ENCODE measurements at places on chromosomes 7 and 10. TPM values are rescaled to one million over a fixed set of nuclear protein-coding genes. Genes with fewer than 3 reads are reported as not detected.
A peak's percentile ranks its signal among the peaks of the same experiment; 100 is the strongest.

DNA sequence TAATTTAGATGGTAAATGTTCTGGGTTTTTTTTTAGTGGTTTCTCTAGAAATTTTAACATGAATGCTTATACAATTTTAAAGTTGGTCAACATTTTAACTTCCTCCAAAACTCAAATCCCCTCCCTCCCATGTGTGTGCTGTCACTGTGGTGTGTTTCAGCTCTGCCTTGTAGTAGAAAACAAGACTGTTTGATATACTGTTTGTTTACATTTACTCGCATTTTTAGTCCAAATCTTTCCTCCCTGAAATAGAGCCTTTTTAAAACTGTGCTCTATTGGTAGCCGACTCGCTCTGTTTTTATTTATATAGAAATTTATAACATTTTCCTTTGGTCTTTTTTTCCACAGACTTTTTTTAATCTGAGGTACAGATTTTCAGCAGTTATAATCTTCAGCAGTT lies 19.3 kb downstream of the PROSER2 start:
- DNase-seq, result no peak

The LRRC18 gene
- not detected for total RNA-seq

DNA sequence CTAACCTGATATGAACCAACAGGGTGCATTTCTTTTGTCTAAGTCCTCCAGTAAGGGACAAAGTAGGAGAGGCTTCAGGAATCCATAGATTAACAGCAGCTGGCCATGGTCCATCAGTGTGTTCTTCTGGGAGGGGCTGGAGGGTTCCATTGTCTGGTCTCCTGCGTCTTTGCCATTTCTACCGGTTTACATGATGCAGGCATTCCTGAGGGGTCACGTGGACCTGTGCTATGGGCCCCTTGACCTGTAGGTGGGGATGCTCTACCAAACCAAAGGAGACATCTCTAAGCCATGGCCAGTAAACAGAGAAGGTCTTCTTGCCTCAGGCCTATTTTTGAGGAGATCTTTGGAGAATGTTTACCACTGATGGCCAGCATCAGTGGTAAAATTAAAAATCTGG lies 28.7 kb upstream of the HABP2 start:
- no peak for DNase-seq

DNA sequence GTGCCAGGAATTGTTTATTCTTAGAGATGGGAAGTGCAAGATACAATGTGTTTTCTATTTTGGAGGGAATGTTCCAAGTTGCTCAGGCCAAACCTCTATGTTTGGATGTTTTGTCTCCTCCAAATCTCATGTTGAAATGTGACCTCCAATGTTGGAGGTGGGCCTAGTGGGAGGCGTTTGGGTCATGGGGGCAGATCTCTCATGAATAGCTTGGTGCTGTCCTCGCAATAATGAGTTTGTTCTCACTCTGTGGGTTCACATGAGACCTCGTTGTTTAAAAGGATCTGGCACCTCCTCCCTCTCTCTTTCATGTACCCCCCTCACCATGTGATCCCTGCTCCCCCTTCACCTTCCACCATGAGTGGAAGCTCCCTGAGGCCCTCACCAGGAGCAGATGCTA lies 8.3 kb upstream of the GDF10 start:
- DNase-seq, result no peak

GRCh38 chr10:75189266-75190096 lies 21.1 kb upstream of the VDAC2 start:
- DNase-seq, result no peak

GRCh38 chr10:75593692-75594556 lies 162.5 kb downstream of the LRMDA start:
- no peak for DNase-seq

DNA sequence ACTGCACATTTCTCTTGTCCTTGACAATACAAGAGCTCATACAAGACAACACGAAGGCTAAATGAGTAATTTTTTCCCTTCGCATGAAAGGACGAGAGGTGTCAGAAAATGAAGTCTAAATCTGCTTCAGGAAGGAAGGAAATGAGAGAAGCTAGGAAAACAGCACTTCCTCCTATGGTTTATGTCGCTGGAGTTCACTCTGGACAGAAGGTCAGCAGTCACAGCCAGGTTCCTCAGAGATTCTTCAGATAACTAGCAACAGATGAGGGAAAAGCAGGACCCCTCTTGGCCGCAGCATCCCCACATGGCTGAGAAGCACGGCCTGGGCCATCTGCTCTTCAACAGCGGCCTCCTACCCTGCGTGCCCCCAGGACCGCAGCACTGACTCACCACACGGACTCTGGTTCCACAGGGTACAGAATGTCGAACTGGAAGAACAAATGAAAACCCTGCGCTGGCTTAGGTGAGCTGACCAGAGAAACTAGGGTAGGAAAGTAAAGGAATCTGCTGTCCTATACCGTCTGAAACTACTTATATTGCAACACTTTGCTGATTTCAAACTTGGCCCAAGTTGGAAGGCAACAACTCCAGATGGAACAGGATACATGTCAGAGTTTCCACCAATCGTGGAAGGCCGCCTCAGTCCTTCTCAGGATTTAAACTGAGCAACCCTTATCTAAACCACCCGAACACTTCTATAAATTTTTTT lies 26.3 kb downstream of the DNMBP start:
- no peak for DNase-seq

- no peak for DNase-seq
Measured at GRCh38 chr7:136399385-136399784, 422.2 kb upstream of the MTPN start.

The AGAP4 gene
- total RNA-seq, result 10.3 TPM

The LDB3 gene
- 0.12 TPM for total RNA-seq

GRCh38 chr7:49840751-49841405 lies 67.4 kb downstream of the VWC2 start:
- DNase-seq, result no peak

- DNase-seq, result no peak
Measured at GRCh38 chr10:44369296-44369695, 15.6 kb downstream of the CXCL12 start.

The ICA1 gene
- 2.3 TPM for total RNA-seq

GRCh38 chr10:129331207-129331838 lies 135.7 kb upstream of the MGMT start:
- no peak for DNase-seq

The DYNC1I1 gene
- not detected for total RNA-seq

DNA sequence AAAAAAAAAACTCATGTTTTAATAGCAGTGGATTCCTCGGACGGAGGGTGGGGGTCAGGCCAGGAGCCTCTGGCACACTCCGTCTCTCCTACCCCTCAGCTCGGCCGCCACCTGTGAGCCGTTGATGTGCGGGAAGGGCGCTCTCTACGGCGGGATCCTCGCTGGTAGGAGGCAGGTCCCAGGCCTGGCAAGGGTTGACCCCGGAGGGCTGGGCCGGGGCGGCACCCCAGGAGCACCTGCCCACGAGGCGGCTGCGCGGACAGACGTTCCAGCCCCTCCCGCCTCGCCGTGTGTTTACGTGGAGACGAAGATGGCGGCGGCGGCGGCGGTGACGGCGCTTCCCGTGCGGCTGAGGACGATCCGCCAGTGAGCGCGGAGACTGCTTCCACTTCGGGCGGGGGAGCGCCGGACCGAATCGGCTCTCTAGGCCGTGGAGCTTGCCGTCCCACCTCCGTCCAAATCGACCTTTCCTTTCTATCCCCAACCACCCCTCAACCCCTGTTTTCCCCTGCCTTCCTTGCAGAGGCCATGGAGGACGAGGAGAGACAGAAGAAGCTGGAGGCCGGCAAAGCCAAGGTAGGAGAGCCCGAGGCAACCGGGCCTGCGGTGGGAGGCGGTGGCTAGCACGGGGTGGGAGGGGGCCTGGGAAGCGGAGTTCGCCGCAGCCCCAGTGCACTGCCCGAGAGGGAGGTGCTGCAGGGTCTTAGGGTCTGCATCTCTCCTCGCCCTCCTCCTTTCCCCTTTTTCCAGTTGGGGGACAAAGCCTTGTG lies at the start of gene AKAP9:
TSS of gene AKAP9 (plus strand) at position 291 of the 770 bp plus-strand sequence. CDS start at position 529, 238 bp downstream.
- peak; percentile 93 for DNase-seq
